Activated gamma-delta T cell treated with anti-CD3 and anti-CD28 coated beads, Interleukin-2, amount 50 U/mL, for 16 hours (primary cell): ENCODE measurements at places on chromosomes 1 and 21.

GRCh38 chr1:230458509-230458908, 32.4 kb upstream of the PGBD5 start:
- DNase-seq: no peak

DNA sequence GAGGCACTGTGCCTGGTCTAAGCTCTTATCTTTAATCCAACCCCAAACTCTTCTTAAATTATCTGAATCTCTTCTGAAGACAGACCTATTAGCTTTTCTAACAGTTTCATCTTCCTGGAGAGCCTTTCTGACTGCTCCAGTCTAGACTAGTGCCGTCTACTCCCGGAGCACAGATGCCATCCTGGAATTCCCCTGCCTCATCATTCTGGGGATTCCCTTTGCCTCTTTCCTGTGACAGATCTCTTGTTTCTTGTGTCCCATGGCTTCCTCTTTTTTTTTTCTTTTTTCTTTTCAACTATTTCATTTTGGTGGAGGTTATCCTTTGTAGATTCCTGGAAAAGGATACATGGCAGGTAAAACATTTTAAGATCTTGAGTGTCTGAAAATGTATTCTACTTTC, 11.7 kb downstream of the SEMA4A start:
- DNase-seq: no peak

DNA sequence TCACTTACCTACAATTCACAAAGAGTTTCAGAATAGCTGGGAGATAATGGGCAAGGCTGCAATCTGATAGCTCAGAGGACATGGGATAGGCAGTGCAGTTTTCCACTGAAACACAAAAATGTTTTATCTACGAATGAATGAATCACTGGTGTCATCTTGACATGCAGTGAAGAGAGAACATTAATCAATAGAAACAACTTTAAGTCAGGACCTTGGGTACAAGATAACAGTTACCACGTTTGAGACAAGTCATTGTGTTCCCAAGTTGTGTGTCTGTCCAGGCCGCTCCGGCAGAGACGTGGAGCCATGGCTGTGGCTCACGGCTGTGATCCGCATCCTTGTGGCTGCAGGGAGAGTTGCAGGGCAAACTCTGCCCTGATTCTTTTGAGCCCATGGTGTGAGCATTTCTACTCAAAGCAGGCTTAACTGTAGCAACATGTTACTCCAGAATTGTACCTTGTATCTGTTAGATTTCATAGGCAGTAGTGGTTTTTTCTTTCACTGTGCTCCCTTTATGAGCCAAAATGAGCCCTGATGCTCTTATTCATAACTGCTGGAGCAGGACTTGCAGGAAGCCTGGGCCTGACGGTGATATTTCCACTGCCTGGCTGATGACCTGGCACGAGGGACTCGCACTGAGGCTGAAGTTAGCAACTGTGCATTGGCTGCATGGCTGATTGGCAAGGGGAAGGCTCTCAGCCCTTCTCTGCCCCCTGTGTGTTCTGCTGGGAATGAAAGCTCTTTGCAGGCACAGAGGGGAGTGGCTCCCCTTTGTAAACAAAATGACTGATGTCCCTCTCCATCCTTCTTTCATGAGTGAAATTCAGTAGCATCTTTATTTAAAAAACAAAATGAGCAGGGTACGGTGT, 465.2 kb downstream of the AJAP1 start:
- no peak for DNase-seq

- DNase-seq: peak; percentile 40
Observed at GRCh38 chr1:16420424-16421118, 16.7 kb downstream of the SPATA21 start.

- DNase-seq: peak; percentile 54
Observed at GRCh38 chr1:17439250-17440073, at the start of gene RCC2. RCC2 (minus strand) TSS chr1:17439677; CDS start chr1:17438514, 1,163 bp downstream.

- no peak for DNase-seq
Observed at GRCh38 chr1:164678136-164678700, 119.2 kb downstream of the PBX1 start.

- no peak for DNase-seq
Observed at GRCh38 chr1:59054172-59054571, 242.7 kb upstream of the FGGY start.

- no peak for DNase-seq
Observed at GRCh38 chr1:68120136-68120791, 69.8 kb upstream of the DIRAS3 start.

- DNase-seq: no peak
Observed at GRCh38 chr1:171160211-171160610, 24.9 kb upstream of the FMO2 start.

DNA sequence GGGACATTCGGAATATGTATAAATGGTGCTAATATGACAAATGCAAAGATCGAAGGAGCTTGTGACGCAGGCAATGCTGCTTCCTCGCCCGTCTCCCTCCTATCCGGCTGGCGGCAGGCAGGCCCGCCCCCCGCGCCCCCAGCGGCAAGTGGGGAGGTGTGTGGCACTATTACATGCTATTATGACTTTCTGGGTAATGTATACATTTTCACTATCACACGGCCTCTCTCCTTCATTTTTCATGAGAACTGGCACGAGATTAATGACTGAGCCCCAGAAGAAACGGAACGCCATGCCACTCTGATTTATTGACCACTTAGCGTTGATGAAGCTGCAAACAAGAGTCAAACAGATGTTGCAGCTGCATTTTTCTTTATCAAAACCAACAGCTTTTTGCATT, 138.9 kb upstream of the VAMP3 start:
- DNase-seq: no peak

DNA sequence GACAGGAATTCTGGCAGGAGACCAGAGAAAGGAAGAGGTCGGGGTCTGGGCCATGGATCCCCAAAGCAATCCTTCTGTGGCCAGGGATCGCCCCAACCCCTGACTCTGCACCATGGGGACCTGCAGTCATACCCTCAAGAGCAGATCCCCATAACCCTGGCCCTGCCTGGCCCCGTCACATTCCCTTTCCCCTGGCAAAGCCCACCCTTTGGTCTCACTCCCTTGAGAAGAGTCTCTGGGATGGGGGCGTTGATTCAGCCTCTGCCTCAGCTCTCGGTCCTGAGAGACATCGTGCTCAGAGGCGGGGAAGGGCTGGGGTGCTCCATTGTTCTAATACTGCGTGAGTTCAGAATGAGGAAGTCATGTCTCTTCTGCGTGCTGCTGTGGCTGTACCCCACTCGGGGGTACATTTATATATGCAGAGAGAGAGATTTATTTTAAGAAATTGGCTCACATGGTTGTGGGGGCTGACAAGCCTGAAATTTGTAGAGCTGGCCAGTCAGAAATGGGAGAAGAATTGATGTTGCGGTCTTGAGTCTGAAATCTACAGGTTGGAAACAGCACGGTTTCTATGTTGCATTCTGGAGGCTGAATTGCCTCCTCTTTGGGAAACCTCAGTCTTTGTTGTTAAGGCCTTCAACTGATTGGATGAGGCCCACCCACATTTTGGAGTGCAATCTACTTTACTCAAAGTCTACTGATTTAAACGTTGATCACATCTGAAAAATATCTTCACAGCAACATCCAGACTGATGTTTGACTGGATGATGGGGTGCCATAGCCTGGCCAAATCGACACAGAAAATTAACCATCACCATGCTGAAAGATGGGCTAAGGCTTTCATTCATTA, 4.2 kb upstream of the PADI2 start:
- no peak for DNase-seq

- no peak for DNase-seq
Observed at GRCh38 chr1:113226148-113226547, 153.2 kb downstream of the LRIG2 start.

- no peak for DNase-seq
Observed at GRCh38 chr1:19081218-19081893, 124.9 kb upstream of the IFFO2 start.

DNA sequence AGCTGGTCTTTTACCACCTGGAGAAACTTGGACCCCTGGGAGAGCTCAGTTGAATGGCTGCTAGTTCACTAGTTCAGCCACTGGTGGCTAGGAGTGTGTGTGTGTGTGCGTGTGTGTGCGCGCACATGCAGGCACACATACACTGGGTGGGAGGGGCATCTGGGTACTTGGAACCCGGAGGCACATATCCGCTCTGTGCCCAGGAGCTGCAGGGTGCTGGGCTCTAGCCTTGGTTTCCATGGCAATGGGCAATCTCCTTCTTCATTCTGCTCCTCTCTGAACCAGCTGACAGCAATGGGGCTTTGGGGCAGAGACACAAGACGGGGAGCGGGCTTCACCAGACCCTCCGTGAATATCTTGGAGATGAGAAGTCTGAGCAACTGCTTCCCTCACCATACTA, 87.1 kb upstream of the DISP3 start:
- DNase-seq: no peak

DNA sequence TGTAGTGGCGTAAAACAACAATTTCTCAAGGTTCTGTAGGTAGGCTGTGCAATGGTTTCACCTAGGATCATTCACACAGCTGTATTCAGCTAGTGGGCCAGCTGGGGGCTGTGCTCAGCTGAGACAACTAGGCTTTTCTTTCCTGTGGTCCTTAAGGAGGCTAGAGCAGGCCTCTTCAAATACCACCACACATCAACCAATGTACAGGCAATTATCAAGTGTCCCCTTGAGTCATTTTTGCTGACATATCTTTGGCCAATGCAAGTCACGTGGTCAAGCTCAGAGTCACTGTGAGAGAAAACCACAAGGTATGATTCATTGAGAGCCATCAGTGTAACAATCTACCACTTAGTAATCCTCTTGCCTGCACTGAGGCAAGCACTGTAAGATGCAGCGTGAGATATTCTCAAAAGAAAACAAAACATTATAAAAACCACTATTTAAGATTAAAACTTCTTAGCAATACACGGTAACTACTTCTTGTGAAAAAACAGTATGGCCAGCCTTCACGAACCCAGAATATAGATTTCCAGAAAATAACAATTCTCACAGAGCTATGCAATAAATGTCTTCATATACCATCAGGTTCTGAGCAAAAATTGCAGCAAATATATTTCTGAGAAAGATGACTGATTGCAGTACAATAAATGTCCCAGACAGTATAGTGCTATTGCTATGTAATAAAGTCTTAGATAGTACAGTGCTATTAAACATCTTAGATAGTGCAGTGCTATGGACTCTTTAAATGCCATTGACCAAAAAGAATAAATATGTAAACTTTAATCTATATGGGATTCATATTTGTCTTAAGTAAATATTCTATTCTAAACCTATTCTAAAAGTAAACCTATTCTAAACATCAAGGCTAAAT, 55.3 kb downstream of the NME7 start:
- DNase-seq: peak; percentile 27

DNA sequence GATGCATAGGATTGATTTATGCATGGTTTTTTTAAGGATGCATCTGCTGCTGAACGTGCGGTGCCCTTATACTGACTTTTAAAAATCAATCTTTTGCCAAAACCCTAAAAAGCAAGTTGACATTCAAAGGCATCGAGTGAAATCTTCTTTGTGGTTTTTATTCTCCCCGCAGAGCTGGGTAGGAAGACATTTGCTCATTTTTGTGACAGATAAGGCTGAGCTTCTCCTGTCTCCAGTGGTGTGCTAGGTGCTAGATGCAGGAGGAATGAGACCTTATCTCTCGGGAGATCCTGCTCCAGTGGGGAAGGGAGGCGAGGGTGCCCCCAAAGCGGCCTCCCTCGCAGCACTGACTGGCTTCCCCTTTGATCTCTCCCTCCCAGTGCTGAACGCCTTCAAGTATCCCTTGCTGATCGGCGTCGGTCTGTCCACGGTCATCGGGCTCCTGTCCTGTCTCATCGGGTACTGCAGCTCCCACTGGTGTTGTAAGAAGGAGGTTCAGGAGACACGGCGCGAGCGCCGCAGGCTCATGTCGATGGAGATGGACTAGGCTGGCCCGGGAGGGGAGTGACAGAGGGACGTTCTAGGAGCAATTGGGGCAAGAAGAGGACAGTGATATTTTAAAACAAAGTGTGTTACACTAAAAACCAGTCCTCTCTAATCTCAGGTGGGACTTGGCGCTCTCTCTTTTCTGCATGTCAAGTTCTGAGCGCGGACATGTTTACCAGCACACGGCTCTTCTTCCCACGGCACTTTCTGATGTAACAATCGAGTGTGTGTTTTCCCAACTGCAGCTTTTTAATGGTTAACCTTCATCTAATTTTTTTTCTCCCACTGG, 14.9 kb upstream of the CD101 start:
- DNase-seq: no peak

- no peak for DNase-seq
Observed at GRCh38 chr1:244800821-244801220, 34.6 kb upstream of the COX20 start.

DNA sequence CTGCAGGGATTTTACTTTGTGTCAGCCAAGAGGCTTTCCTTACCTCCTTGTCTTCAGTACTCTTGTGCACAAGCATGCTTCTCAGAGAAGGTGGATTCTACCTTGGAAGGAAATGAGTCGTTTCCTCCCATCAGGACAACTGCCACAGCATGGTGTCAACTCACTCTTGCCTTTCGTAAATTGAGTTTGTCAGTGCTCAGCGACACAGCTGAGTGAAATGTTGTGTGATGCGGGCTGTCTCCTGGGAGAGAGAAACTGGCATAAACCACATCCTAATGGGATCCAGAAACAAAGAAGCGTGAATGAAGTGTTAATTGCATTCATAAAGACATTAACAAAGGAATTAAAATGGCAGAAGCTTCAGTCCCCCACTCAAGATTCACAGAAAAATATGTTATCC, 51.5 kb upstream of the SLC22A15 start:
- DNase-seq: no peak

GRCh38 chr21:43333298-43334062, 93.5 kb downstream of the SIK1 start:
- DNase-seq: no peak

- DNase-seq: peak; percentile 42
Observed at GRCh38 chr1:87335175-87335884, 6.7 kb downstream of the LMO4 start.

- peak; percentile 1 for DNase-seq
Observed at GRCh38 chr1:176374967-176375569, 87.9 kb upstream of the PAPPA2 start.

DNA sequence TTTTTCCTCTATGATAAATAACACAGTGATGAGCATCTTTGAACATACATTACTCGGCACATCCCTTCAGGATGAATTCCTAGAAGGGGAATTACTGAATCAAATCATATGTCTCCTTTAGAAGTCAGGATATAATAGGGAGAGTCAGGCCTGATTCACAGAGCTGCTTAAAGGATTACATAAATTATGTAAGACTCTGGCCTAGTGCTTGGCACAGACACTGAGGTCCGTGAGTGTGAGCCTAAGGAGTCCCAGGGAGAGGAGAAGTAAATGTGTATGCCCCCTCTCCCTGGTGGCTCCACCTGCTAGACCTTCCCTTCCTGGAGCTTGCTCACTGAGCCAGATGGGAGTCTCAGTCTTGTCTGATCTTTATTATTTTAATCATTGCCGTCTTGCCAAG, 8.6 kb upstream of the FOXE3 start:
- DNase-seq: no peak

- DNase-seq: no peak
Observed at GRCh38 chr1:14895727-14896126, 257.8 kb upstream of the TMEM51 start.
